Right hindlimb (tissue), 1 donor: ENCODE measurements at places on chromosomes 2 and 18.

DNA sequence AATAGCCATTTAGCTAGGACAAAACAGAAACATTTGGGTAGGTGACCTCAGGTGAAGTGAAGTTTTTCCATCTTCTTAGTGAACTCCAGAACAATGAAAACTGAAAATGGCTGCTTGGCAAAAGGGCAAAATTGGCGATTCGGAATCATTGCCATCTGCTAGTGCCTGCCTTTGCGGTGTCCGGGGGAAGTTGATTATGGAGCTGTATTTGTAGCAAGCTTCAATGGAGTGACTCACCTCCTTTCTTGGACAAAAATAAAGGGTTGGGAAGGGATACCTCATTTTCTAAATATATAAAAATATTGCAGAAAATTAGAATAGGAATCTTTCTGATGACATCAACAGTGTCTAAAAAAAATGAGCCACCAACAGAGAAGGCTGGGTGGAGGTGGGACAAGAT, 460.5 kb downstream of the TGIF1 start:
- no peak for DNase-seq

DNA sequence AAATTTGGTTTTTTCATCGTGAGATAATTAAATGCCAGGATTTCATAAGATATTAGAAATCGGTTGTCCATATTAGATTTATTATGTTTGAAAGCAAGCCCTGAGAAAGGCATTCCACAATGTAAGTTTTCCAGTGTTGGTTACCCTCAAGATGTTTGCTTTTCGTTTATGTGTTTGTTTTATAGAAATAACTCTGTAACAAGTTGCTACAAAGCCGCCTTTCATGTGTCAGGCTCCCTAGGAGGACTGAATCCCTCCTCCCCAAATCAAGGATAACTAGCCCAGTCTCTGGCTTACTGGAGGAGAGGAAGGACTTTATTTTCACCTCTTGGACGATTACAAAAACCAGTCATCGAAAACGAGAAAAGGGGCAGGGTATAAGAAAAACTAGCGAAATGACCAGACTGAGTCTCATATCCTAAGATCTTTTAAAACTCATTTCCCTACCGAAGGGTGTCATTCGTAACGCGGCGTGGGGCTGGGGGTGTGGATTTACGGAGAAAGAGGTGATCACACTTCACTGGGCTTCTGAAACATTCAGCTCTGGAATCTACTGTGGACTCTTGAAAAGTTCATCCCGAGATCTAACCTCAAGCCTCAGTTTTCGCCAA, 1.0 kb upstream of the PEX13 start:
- no peak for DNase-seq

GRCh38 chr2:174333372-174334277, 1.1 kb upstream of the SP9 start:
- DNase-seq = no peak

GRCh38 chr2:225889452-225889851, 489.9 kb downstream of the NYAP2 start:
- peak; percentile 23 for DNase-seq

- no peak for DNase-seq
Measured at GRCh38 chr2:37816036-37816435, 109.1 kb upstream of the RMDN2 start.

DNA sequence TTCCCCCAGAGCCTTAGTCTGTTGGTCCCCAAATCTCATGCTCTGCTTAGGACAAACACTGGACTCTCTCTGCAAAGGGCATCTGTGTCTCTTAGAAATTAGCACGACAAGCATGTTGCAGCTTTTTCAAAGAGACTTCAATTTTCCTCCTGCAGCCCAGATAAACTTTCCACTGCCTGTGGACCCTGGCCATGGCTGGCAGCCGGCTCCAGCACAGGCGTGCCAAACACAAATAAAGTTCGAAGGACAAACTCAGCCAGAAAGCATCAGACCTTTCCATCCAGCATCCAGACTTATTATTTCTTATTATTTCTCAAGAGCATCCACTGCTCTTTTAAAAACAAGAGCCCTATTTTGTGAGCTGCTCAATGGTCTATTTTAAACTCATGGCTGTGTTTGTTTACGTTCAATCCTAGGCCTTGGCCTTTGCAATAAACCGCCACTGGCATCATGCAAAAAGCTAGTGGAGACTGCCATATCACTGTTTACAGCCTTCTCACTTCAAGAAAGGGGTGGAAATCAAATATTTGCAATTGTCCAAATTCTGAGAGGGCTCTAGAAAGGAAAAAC, 300.8 kb downstream of the BCL11A start:
- DNase-seq = peak; percentile 63

GRCh38 chr18:74204526-74205152, 56.3 kb downstream of the TIMM21 start:
- no peak for DNase-seq

DNA sequence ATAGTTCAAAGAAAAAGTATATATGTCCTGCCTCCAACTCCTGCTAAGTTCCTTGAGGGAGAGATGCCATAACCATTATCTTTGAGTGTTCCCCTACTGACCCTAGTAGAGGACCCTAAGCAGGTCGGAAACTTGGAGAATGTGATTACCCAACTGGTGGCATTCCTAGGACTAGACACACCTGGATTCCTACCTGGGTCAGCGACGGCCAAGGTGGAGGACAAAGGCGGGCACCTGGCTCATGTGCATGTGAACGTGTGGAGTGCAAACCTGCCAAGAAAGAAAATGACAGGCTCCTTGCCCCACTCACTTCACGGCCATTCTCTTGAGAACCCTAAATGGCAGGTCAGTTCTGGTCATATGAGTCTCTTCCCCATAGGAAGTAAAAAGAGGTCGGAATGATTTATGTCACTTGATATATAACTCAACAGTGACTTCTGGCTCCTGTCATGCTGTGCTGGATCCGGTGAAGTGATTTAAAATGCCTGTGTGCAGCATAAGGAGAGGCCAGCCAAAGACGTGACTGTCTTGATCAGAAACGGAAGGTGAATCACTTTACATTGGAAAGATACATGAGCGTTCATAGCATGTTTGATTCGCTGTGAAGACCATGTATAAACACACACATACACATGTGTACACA, 371.6 kb downstream of the EIPR1 start:
- DNase-seq = no peak

DNA sequence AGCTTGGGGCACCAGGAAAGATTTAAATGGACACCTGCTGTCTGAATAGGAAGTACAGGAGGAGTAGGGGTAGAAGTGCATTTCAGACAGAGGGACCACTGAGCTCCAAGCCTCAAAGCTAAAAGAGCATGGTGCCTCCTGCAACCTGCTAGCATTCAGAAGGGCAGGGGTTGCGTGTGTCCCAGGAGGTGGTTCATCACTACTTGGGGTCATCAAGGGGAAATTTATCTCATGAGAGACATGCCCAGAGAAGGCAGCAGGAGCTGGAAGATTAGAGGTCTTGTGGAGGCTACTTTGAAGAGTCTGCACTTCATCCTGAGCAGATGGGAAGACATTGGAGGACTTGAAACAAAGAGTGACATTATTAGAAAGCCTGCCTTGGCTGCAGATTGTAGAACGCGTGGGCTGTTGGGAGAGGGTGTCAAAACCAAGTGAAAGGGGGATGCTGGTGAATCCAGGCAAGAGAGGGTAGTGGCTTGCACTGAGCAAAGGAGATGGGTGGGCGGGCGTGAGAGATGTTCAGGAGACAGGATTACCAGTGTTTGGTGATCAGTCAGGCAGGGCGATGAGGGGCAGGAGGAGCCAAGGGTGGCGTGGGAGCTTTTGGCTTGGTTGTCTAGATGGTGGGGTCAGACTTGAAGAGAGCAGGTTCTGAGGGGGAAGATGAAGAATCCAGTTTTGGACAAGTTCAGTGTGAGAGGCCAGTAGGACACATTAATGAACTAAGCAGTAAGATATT, 154.0 kb downstream of the DYSF start:
- DNase-seq = peak; percentile 8

DNA sequence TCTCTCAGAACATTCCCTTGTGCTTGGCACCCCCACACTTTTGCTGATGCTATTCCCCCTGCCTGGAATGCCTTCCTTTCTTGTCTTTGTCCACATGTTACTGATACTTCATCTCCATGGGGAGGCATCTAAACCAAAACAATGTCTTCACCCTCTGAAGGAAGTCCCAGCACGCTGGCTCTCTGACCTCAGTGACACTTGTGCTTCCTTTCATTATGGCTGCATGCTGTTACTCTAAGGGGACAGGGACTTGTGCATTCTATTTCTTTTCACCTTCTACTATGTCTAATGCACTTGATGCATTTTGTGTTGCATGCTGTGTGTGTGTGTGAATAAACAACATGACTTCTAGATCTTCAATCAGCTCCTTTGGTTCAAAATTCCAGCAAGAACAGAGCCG, 24.6 kb downstream of the EFR3B start:
- DNase-seq = no peak

GRCh38 chr2:133599811-133600210, 31.5 kb upstream of the NCKAP5 start:
- DNase-seq = no peak

DNA sequence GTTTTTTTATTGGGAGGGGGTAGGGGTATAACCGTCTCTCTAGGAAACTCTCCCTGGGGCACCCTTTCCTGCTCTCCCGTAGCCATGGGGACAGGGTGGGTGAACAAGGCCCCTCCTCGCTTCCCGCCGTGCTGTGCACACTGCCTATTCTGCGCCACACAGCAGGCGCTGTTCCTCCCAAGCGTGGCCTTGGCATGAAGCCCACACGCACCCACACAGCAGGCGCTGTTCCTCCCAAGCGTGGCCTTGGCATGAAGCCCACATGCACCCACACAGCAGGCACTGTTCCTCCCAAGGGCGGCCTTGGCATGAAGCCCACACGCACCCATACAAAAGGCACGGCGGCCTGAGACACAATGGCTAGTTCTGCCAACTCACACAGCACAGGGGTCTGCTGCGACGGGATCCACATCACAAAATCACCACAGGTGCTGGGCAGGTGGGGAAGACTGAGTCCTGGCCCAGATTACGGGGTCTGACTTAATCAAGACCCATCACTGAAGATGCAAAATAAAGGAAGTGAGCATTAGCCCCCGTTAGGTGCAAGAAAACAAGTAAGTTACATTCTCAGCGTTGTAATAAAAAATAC, 46.6 kb upstream of the TPO start:
- DNase-seq = no peak

- no peak for DNase-seq
Measured at GRCh38 chr2:158782136-158782535, 13.0 kb upstream of the DAPL1 start.
